Activated B cell treated with CpG ODN at 0.5 μM for 24 hours (primary cell): ENCODE measurements at places on chromosomes 3 and 15.

GRCh38 chr15:27486051-27486450 lies 515.1 kb downstream of the GABRG3 start:
- DNase-seq: no peak

- no peak for DNase-seq
These were observed 180.2 kb downstream of the NTRK3 start for GRCh38 chr15:88076328-88076727.

DNA sequence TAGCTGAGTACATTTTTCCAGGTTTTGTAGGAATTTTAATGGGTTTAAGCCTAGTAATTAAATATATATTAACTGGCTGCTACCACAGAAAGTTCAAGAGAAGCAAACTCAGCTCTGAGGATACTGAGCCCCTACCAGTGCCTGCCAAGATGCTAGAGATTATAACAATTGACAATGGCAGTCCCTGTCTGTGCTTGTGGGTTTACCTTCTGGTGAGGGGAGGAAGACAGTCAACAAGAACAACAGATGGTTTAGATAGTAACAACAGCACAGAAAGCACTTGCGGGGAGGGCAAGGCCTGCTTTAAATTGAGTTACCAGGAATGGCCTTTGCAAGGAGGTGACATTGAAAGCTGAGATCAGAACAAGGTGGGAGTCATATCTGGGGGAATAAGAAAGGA lies 56.6 kb upstream of the ARHGEF3 start:
- no peak for DNase-seq

DNA sequence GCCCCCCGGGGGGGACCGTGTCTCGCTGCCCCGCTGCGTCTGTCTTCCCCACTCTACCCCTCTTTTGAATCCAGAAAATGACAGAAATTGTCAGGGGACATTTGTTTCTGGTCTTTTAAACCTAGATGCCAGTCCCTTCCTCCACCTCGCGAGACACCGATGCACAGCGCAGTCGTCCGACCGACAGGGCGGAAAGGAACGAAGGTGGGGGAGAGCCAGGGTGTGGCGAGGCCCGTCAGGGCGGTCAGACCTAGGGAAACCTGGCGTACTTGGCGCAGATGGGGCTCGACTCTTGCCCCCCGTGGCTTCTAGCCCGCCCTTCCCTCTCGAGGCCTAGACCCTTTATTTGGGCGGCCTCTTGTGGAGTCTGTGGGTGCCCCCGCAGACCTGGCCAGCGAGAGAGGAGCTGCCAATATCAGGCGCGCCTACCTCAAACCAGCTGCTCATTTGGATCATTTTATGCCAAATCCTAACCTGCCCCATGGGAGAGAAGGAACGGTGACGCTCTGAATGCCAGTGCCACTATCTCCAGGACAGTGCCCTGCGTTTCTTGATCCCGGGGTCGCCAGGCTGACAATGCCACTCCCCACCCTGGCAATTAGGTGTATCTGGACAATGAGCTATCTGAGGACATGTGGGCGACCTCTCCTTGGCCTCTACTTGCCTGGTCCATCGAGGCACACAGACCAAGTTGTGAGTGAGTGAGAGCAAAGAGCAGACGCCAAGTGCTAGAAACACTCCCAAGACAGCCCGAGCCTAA lies 500 bp upstream of the RAB6B start:
- DNase-seq: no peak

GRCh38 chr3:108548304-108548703 lies 37.9 kb upstream of the MYH15 start:
- no peak for DNase-seq

DNA sequence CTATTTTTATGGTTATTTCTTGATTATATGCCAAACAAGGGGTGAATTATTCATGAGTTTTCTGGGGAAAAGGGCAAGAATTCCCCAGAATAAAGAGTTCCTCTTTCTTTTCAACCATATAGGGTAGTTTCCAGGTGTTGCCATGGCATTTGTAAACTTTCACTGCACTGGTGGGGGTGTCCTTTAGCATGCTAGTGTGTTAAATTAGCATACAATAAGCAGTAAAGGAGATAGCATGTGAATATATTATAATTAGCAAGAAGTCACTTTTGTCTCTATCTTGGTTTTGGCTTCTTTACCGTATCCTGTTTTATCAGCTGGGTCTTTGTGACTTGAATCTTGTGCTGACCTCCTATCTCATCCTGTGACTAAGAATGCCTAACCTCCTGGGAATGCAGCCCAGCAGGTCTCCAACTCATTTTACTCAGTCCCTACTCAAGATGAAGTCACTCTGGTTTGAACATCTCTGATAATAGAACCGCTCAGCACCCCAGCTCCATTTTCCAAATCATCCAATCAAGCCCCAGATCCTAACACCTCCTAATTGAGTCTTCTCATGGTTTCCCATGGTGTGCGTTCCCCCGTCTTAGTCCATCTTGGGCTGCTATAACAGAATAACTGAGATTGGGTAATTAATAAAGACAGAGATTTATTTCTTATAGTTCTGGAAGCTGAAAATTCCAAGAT lies 3.4 kb upstream of the SELENOT start:
- no peak for DNase-seq

DNA sequence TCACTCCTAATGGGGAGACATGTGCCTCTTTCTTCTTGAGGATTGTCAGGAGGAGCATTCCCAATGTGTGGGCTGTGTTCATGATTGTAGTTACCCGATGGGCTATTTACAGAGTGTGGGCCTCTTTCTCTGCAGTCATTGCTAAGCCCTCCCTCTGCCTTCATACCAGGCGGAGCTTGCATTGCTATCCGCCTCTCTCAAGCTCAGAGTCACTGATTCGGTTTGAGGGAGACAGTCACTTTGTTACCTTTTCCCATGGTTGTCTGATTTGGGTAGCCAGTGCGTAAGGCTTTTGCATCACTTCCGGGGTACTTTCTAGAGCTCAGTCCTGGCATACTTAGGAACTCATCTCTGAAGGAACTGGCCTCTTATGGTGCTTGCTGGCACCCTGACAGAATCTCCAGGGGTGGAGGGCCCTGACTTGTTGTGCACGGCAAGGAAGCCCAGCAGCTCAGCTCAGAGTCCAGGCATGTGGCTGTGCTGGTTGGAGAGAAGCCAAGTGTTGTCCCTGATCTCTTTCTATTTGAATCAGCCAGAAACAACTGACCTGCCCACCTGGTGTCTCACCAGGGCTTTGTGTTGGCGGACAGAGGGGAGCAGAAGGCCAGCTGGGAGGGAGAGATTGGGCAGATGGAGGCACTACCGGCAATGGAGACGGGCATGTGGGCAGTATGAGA lies 79.8 kb downstream of the EPHB1 start:
- no peak for DNase-seq

DNA sequence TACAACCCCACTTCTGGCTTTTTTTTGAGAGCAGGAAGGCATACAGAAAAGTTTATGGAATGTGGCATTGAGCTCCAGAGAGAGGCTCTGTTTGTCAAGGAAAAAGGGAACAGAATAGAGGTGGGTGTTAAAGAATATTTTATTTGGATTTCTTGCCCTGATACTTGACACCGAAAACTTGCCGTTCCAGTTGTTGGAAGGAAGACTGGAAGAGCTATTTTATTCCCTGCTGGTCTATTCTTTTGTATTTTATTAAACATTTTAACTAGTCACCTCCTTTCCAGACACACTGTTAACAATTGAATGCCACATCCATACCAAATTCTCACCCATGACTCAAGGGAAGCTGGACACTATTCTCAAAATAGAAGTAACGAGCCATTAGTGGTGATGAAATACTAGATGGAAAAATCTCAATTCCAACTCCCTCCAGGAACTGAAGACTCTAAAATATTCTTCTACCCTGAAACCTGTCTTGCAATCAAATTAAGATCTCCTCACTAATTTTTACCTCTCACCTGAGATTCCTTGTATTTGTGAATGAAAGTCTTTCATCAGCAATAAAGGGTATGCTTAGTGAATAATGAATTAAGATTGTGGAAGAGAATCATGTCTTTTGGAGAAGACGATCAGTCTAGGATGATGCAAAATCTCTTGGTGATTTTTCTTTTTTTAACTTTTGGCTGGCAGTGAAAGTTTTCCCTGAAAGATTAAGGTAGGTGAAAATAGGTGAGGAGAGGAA lies 28.5 kb downstream of the GREM1 start:
- no peak for DNase-seq

DNA sequence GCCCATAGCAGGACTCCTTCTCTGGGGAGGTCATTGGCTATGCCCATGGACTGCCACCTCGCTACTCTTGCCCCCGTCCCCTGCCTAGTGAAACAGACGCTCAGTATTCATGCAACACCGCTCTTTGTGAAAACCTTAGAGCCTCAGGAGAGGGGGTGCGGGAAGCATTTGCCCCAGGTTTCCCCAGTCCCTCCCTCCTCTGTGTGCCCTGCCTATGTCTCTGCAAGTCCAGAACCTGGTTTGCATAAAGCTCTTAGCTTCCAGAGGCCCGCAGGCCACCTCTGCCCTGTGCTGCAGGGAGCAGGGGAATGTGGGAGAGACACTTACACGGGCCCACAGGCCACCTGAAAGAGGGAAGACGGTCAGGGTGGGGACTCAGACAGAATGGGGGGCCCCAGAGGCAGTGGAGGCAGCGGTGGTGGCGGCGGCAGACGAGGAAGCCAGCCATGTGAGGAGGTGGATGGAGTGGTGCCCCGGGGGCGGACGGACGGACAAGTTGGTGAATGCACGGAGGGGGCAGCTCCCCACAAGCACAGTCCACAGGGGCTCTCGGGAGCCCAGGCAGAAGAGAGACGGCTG lies 33.8 kb upstream of the CTSH start:
- DNase-seq: no peak

GRCh38 chr3:138673641-138674530 lies 65.3 kb downstream of the FAIM start:
- no peak for DNase-seq

- no peak for DNase-seq
These were observed 26.1 kb downstream of the C15orf39 start for GRCh38 chr15:75227663-75228280.

DNA sequence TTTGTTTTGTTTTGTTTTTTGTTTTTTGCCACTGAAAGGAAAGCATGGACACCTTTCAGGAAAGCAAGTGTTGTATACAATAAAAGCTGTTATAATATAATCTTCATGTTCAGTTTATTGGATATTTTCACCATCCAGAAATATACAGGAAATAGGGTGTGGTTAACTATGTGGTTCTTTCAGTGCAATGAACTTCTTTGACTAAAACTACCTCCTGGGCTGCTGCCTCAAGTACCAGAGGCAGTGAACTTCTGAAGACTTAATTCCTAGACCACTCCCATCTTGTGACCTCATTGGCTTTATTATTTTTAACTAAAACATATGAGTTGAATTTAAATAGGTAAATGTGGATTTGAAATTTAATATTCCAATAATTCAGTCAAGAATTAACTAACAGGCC lies 27.1 kb upstream of the TBL1XR1 start:
- no peak for DNase-seq

DNA sequence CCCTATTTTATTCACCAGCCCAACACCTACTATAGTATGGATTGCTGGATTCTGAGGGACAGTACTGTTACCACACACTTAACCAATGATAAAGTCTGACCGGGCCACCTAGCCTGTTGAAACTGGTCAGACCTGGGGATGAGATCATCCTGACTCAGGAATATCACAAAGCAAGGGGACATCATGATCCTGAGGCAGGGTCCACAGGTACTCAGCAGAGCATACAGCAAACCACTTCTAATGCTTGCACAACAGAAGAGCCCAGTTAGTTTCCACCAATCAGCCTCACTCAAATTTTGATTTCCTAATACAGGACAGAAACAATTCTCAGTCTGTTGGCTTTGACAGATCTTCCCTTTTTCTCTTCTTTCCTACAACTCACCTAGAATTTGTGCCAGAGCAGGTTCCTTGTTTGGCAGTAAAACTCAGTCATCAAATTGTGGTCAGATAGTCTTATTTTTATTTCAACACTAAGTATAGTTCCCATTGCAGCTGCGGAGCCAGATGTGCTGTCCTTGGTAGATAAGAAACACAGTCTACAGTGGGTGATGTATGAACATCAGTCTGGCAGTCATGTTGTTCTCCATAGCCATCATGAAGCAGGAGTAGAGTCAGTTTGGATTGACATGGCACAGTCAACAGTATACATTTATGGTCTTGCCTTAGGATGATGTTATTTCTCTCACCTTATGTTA lies 90.1 kb upstream of the PRR23C start:
- no peak for DNase-seq

- DNase-seq: no peak
These were observed 239.3 kb downstream of the EPHB1 start for GRCh38 chr3:135034291-135034768.

- no peak for DNase-seq
These were observed 64.3 kb downstream of the OXSM start for GRCh38 chr3:25854214-25854613.

DNA sequence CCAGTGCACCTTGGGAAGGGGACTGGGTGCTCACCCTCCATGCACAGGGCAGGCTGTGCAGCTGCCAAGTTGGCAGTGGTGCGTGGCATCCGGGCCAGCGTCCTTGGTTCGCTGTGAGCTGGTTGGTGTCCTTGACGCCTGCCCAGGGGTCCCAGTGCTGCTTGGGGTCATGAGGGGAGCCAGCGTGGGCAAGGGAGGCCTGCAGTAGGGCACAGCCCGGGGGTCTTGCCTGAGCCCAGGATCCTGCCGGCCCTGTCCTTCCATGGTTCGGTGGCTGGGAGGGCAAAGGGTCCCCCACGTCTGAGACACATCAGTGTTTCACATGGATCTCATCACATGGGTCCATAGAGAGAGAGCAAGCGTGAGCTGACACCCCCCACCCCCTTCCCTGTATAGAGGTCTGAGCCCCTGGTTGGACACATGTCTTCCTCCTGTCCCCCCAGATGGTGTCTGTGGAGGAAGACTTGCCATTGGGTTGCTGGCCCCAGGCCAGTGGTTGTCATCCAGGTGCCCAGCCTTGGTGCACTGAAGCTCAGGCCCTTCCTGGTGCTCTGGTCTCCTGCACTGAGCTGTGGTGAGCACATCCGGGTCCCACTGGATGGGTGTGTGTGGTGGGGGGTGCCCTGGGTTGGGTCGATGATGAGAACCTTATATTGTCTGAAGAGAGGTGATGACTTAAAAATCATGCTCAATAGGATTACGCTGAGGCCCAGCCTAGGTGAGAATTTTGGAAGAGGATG lies 232.3 kb downstream of the SNRPN start:
- DNase-seq: no peak
